ENCODE measurements at places on chromosomes 6 and 20.

- no peak for DNase-seq
These were observed 73.6 kb downstream of the NOL4L start for GRCh38 chr20:32511358-32512046.

DNA sequence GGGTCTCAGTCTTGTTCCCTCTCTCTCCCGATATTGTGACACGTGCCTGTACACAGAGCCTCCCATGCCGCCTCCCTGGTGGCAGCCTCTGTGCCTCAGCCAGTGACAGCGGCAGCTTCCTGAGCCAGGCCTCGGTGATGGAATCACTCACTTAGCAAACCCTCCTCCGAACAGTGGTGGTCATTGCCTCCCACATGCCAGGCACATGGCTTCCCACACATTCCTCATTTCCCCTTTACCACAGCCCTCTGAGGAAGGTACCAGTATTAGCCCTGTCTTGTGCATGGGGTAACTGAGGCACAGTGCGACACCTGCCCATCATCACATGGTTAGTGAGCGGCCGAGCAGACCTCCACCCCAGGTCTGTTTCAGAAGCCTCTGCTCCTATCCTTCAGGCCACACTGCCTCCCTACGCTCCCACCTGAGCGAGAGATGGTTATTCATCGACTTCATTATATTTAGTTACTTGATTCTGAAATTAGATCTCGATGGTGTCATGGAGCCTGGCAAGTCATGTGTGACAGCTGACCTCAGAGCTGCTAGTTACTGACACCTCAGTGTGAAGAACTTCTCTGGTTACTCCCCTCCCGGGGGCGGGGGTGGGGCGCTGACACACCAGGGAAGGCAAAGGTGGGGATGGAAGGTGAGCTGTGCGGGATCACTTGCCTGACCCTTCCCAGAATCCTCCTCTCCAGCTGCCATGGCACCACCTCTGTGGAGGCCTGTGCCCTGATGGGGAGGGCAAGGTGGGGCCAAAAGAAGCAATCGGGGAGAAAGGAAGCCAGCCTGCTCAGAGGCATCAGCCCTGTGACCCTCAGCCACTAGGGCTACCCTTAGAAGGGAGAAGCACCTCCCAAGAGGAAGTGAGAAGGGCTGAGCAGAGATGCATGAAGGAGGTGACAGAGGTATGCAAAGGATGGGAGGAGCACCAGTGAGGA lies 17.9 kb downstream of the MDGA1 start:
- DNase-seq: no peak

GRCh38 chr6:4085332-4085700 lies 6.4 kb upstream of the FAM217A start:
- DNase-seq: no peak

DNA sequence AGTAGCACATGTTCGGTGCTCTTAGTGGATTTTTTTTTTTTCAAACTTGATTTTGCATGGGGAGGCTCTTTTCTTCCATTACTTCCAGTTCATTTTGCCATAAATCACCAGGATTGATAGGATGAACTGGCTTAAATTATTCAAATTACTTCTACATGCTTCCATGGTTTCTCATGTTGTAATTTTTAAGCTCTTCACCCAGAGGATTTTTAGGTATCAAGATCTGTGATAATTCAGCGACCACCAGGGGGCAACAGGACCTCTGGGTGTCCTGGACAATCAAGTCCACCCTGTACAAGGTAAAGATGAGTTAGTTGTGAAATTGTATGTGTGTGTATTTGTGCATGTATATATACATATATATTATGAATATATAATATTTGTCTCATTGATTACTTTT lies 4.2 kb upstream of the EPHA7 start:
- DNase-seq: no peak

- no peak for DNase-seq
These were observed 130.0 kb upstream of the GGTLC1 start for GRCh38 chr20:24118441-24119175.

- DNase-seq: no peak
These were observed 7.0 kb downstream of the SNX5 start for GRCh38 chr20:17961587-17961940.

- DNase-seq: no peak
These were observed 118.7 kb upstream of the MLIP start for GRCh38 chr6:53992522-53992921.

DNA sequence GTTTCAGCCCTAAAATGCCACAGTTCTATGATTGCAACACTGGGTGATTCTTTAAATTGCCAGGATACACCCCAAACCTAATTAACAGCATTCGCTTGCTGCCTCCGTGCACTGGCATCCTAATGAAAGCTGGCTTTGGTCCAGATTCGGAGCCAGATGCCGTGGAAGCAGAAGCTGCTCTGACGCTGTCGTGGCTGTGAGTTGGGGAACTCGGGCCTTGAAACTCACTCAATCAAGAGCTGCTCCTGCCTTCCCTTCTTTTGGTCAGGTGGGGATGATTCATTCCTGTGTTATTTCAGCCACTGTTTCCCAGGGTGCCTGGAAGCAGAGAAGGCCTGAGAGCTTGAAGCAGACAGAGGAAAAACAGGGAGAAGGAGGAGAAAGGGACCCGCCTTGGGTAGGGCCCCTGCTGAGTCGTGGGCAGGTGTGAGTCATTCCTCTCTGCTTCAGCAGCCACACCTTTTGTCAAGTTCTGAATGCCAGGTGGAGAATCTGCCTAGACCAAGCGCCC lies 36.2 kb upstream of the DSP start:
- DNase-seq: no peak

DNA sequence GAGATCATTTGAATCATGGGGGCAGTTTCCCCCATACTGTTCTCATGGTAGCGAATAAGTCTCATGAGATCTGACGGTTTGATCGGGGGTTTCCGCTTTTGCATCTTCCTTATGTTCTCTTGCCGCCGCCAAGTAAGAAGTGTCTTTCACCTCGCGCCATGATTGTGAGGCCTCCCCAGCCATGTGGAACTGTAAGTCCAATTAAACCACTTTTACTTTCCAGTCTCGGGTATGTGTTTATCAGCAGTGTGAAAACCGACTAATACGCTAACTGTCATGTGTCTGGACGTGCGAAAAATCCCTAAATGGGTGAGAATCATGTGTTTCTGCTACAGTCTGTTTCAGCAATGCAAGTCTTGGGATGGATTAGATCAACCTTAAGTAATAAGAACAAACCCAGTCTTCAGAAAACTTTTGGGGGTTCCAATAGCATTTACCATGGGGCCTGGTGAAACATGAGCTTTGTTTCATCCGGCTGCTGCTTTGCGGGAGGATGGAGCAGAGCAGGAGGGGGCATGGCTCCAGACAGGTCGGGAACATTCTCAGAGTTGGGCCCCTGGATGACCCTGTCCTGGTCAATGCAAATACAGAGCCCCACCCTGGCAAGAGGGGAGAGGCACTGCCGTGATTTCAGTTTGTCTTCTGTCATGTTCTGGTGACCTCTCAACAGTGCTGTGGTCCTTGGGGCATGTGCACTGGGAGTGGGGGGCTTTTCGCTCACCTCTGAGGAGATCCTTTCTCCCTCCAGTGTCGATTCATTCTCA lies 41.5 kb downstream of the CTCFL start:
- no peak for DNase-seq

Measured in stimulated activated CD4-positive, alpha-beta T cell treated with anti-CD3 and anti-CD28 coated beads, TNF-alpha, amount 100 ng/mL, for 4 hours (primary cell).